ENCODE measurements at places on chromosomes 7 and 10. TPM values are rescaled to one million over a fixed set of nuclear protein-coding genes. Genes with fewer than 3 reads are reported as not detected.

The ZP3 gene
- 14.1 TPM for total RNA-seq

The CAPZA2 gene
- 91.9 TPM for total RNA-seq

The SLF2 gene
- 10.3 TPM for total RNA-seq

The GDF10 gene
- total RNA-seq, result 12.0 TPM

The CCL24 gene
- not detected for total RNA-seq

The DPP6 gene
- total RNA-seq, result 2.9 TPM

The INPP5F gene
- total RNA-seq, result 7.1 TPM

The NUTM2E gene
- not detected for total RNA-seq

The RTKN2 gene
- total RNA-seq, result 0.06 TPM

The ZNF239 gene
- 1.2 TPM for total RNA-seq

The ODAD2 gene
- not detected for total RNA-seq

The CALCR gene
- not detected for total RNA-seq
